ENCODE measurements at places on chromosomes 11 and 22. TPM values are rescaled to one million over a fixed set of nuclear protein-coding genes. Genes with fewer than 3 reads are reported as not detected.

Gene PRAME
- not detected for total RNA-seq

Gene TBX1
- total RNA-seq: 22.5 TPM

Gene GLYATL1
- not detected for total RNA-seq

Gene NXPE4
- total RNA-seq: not detected

Gene TIMP3
- 36.2 TPM for total RNA-seq

Gene GAL
- total RNA-seq: not detected

- no peak overlapping the region for H3K4me3 ChIP-seq
- no peaks in the 10 kb centered on the region for H3K4me1 ChIP-seq
- DNase-seq: no peak
- H3K27me3 ChIP-seq: peaks cover 29% of the 10 kb centered on the region
- H3K36me3 ChIP-seq: no peaks in the 10 kb centered on the region
Observed at GRCh38 chr11:36750349-36750748, 152.3 kb upstream of the RAG2 start.

GRCh38 chr11:46978005-46978491 is 41.5 kb downstream of the CSTPP1 start:
- H3K4me1 ChIP-seq: peaks cover 17% of the 10 kb centered on the region
- peak overlapping the region; percentile 0 for H3K27ac ChIP-seq
- H3K4me3 ChIP-seq: no peak overlapping the region
- DNase-seq: no peak
- no peaks in the 10 kb centered on the region for H3K27me3 ChIP-seq

GRCh38 chr11:124759266-124760204 is 2.6 kb downstream of the ESAM start:
- H3K27ac ChIP-seq: no peak overlapping the region
- peaks cover 30% of the 10 kb centered on the region for H3K4me1 ChIP-seq
- peak; percentile 80 for DNase-seq
- peaks cover 36% of the 10 kb centered on the region for H3K27me3 ChIP-seq
- no peaks in the 10 kb centered on the region for H3K36me3 ChIP-seq

GRCh38 chr11:111521135-111521534 is 6.6 kb downstream of the HOATZ start:
- H3K4me3 ChIP-seq: no peak overlapping the region
- no peaks in the 10 kb centered on the region for H3K36me3 ChIP-seq
- no peaks in the 10 kb centered on the region for H3K4me1 ChIP-seq
- DNase-seq: no peak

- H3K36me3 ChIP-seq: no peaks in the 10 kb centered on the region
- H3K27me3 ChIP-seq: no peaks in the 10 kb centered on the region
- H3K4me3 ChIP-seq: no peak overlapping the region
Observed at GRCh38 chr11:14422052-14422813, 63.2 kb upstream of the RRAS2 start.

DNA sequence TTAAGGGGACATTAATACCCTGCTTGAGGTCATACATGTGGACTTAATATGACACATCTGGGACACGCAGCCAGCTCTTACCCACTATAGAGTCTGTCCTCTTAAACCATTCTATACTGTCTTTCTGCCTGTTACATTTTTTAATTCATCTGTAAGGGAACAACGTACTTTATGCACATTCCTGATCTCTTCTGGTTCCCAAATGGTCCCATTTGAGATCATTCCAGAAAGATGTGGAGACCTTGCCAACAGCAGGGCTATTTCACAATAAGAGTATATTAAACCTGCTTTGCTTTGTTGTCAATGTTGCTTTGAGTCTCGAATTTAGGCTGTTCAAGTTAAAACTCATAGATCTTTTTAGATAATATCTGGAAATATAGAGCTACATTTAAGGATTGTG is 332.2 kb upstream of the RAG2 start:
- no peak overlapping the region for H3K27ac ChIP-seq
- no peaks in the 10 kb centered on the region for H3K4me1 ChIP-seq
- no peak for DNase-seq
- no peak overlapping the region for H3K4me3 ChIP-seq

DNA sequence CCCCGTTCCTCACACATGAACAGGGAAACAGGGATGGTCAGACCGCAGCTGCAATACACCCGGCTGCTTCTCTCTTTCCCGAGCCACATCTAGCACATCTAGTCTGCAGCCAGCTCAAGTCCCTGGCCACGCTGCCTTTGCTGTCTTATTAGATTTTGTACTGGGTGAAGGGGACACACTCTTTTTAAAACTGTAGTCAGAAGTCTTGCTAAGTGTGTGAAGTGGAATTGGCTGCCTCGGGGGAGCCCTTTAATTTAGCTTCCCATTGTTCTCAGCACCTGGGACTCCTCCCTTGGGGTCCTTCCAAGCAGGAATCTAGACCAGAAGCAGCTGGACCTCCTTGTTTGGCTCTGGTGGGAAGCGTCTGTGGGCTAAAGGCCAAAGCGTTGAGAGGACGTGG is 420.0 kb downstream of the CTTN start:
- DNase-seq: no peak
- no peak overlapping the region for H3K27ac ChIP-seq
- H3K4me3 ChIP-seq: no peak overlapping the region
- H3K27me3 ChIP-seq: peaks cover 4% of the 10 kb centered on the region

Data from osteocyte (in vitro differentiated cells).